ENCODE measurements at places on chromosomes 2 and 18.

DNA sequence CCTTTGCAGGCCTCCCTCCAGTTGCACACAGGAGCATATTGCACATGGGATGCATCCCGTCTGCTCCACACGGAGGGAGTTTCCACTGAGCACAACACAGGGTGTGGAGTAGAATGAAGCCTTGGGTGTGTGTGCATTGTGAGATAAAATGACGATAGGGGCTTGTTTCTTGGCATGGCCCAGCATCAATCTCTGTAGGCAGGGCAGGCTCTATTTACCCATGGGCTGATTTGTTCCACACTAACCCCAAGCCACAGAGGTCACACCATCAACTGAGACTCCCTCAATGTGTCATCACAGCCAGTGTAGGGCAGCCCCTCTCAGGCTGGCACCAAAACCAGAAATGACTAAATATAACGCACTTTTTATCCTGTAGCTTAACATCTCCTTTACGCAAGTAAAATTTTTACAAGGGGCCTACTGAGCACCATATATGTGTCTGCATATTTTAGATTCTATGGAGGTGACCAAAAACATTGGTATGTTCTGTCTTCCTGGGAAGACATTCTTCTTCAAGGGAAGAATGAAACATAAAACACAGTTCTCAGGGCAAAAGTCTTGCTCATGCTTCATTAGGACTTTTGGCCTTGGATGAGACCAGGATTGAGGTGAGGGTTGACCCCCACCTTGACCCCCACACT lies 2.7 kb upstream of the GKN1 start:
- no peak for DNase-seq

- DNase-seq, result no peak
Measured at GRCh38 chr2:72261076-72261475, 113.4 kb upstream of the CYP26B1 start.

GRCh38 chr2:17545680-17546613 lies 5.5 kb downstream of the VSNL1 start:
- no peak for DNase-seq

GRCh38 chr2:156473445-156473844 lies 37.3 kb downstream of the GPD2 start:
- DNase-seq, result no peak

DNA sequence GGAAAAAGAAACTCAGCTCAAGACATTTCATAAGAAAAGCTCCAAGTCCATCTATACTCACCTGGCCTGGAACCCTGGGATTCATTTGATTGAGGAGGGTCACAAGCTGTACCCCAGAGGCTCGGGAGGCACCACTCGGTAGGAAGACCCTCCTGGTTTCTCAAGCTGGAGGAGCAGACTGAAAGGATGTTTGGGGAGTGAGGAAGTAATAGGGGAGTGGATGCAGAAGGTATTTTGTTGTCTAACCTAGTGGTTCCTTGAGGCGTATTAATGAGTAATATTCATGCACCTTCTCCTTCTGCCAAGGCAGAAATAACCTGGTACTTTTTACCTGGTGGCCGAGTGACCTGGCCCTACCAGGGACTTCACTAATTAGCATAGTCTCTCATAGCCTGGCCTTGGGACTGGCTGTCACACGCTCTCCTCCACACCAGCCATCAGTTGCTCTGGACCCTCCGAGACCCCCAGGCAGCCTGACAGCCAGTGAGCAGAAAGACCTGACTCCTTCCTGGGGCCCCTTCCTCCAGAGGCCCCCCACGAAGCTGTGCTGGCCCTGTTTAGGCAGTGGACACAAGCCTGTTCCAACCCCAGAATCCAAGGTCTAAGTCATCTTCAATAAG lies 161.4 kb downstream of the BCL2 start:
- peak; percentile 71 for DNase-seq

GRCh38 chr2:220043155-220043989 lies 415.9 kb downstream of the SLC4A3 start:
- no peak for DNase-seq

DNA sequence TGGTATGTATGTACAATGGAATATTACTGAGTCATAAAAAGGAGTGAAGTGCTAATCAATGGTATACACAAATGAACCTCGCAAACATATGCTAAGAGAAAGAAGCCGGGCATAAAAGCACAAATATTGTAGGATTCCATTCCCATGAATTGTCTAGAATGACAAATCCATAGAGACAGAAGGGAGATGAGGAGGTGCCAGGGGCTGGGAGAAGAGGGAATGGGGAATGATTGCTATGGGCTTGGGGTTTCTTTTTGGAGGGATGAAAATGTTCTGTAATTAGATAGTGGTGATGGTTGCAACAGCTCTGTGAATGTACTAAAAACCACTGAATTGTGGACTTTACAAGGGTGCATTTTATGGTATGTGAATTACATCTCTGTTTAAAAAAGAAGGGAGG lies 73.5 kb downstream of the GLI2 start:
- DNase-seq, result no peak

DNA sequence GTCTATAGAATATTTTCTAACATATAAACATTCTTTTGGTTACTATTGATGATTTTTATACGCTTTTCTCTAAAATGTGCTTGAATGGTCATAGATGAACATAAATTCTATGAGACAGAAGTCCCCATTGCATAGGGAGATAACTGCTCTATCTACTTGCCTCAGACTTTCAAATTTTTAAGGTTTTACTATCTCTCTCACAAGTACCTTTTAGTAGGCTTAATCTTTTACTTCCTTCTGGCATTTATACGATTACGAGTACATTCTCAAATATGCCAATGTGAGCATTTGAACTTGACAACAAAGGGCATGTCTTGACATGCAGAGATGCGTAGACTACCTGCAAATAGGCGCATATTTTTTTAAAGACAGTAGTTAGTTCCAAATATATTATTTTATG lies 935.9 kb upstream of the LRATD1 start:
- DNase-seq, result no peak

GRCh38 chr2:229429589-229429988 lies 158.5 kb upstream of the PID1 start:
- DNase-seq, result no peak

DNA sequence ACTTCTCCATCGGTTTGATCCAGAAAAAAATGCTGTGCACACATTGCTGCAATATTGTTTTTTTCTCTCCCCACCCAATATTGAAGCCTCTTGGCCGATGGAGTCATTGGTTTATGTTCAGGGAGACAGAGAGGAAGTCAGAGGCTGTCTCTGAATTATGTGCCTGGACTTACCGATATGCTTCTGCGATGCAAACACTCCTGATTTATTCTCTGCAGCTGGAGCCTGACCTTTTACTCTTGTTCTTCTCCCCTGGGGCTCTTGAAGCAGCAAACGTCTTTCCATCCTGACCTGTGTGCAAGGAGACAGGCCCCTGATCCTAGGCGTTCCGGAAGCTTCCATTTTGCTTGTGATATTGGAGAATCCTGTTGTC lies 99.6 kb downstream of the PTGR3 start:
- no peak for DNase-seq

- no peak for DNase-seq
Measured at GRCh38 chr2:189305291-189305943, 125.9 kb upstream of the COL5A2 start.

DNA sequence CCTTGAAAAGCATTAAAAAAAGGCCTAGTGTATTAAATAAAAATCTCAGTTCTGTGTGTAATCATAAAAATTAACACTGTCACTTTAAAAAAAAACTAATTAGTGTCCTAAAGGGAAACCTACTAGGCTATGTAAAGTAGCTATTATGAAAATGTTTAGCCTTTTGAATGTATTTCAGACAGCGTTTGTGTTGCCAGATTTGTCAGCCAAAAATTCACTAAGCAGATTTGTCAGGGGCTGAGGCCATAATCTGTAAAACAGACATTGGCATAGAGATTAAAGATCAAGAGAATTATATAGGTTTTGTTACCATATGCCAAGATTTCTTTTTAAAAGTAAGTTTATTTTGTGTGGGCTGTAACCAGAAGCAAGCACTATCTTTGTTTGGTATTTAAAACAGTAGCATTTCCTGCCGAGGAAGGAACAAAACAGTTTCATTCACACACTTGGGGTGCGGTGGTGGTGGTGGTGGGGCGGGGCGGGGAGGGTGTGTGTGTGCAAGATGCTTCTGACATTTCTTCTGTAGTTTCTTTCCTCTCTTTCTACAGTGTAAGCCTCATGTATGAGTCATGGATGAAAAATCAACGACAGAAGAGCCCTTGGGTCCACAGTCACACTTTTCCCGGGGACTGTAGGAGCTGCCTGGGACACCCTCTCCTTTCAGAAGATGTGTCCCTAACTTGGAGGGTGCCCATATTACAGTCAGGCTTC lies 328.5 kb upstream of the FANCL start:
- peak; percentile 10 for DNase-seq

- DNase-seq, result no peak
Measured at GRCh38 chr2:157557770-157558169, 70.9 kb downstream of the ACVR1C start.

DNA sequence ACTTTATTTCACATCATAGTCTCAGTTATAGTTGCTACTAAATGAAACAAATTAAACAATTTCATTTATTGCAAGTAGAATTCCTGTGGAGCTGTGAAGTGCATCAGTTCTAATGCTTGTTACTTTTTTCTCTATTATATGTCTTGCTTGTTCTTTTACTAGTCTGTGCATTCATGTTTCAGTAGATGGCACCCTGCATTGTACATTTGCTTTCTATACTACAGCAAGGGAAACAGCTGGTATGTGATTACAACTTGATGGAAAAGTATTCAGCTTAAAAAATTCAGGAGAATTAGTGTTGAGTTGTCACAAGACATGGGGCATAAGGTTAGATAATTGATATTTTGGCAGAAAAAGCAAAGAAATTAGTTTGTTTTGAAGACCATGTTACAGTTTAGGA lies 72.3 kb downstream of the TANK start:
- no peak for DNase-seq

- DNase-seq, result no peak
Measured at GRCh38 chr2:23904692-23905091, 22.2 kb downstream of the ATAD2B start.

GRCh38 chr2:200308546-200309295 lies 2.2 kb downstream of the SPATS2L start:
- DNase-seq, result peak; percentile 11

DNA sequence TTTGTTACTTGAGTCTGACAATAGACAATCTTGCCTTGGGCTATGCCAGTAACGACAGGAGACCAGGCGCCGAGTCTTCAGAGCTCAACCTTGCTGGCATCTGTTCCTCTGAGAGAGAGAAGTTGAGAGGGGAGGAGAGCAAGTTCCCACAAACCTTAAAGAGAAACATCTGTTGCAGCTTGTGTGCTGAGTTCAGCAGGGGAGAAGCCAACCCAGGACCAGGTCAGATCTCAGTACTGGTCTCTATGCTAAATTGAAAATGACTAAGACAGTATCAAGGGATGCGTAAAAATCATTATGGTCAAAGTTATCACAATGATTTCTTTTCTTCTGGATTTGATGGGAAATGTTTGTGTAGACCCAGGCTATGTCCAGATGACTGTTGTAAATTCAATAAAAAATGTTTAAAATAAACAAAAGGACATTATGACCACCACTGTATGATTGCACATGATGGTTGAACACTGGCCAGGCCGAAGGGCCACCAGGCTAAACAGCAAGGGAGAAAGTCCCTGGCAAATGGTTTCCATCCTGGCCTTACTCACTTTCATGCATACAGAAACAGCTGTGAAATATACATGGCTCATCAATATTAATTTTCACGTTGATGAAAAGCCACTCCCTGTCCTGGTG lies 100.3 kb upstream of the PMAIP1 start:
- no peak for DNase-seq

DNA sequence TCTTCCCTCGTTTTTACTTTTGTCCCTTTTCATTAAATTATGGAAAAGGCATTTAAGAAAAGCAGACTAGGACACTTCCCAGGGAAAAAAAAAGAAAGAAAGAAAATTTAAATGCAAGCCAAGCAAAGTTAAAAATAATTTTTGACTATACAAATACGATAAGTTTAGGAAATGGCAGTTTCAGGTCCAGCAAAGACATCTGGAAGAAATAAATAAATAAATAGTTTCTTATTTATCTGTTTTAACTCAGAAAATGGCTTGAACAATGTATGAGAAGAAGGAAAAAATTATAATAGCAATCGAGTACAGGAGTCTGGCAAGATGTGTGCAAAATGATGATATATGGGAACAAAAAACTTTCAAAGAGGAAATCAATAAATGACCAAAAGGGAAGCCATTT lies 114.6 kb upstream of the NCKAP5 start:
- DNase-seq, result no peak

GRCh38 chr2:233656443-233656842 lies 15.3 kb upstream of the UGT1A9 start:
- DNase-seq, result peak; percentile 32

DNA sequence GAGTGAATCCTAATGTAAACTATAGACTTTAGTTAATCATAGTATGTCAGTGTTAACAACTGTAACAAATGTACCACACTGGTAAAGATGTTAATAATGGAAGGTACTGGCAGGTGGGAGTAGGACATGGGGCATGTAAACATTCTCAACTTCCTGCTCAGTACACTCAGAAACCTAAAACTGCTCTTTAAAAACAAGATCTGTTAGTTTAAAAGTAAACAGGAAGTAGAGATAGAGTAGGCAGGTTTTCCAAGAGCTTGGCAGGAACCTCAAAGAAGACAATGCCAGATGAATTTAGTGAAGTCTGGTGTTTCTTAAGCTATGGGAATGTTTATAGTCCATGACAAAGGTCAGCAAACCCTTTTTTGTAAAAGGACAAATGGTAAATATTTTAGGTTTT lies 46.6 kb downstream of the CCDC138 start:
- DNase-seq, result peak; percentile 14

DNA sequence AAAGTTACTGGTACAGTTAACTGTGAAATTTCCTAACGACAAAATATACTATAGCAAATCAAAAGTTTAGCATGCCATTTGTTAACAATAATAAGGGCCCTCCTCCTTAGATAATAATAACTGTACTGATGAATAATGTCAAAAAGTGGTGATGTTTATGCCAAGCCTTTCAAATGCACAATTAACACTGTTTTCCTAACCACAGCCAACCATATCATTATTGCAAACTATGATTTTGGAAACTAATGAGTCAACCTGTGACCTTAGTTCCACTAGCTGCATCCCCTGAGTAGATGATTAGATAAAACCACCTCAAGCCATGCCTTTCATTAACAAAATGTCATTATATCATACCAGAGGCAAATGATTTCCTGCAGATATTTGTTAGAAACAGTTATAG lies 25.1 kb upstream of the GPR75 start:
- DNase-seq, result no peak

GRCh38 chr2:58604096-58604495 lies 363.0 kb upstream of the FANCL start:
- no peak for DNase-seq

All from GM12865 (cell line).